ENCODE measurements at places on chromosomes 13 and 19.

GRCh38 chr19:50537769-50538230, 24.1 kb upstream of the ASPDH start:
- H3K4me3 ChIP-seq: no peak overlapping the region
- H3K27me3 ChIP-seq: no peaks in the 10 kb centered on the region
- H3K4me1 ChIP-seq: no peaks in the 10 kb centered on the region
- no peak overlapping the region for H3K27ac ChIP-seq
- DNase-seq: no peak

- no peaks in the 10 kb centered on the region for H3K27me3 ChIP-seq
- H3K4me1 ChIP-seq: no peaks in the 10 kb centered on the region
- no peak for DNase-seq
- no peaks in the 10 kb centered on the region for H3K36me3 ChIP-seq
Measured at GRCh38 chr13:40484101-40484800, 182.2 kb downstream of the FOXO1 start.

DNA sequence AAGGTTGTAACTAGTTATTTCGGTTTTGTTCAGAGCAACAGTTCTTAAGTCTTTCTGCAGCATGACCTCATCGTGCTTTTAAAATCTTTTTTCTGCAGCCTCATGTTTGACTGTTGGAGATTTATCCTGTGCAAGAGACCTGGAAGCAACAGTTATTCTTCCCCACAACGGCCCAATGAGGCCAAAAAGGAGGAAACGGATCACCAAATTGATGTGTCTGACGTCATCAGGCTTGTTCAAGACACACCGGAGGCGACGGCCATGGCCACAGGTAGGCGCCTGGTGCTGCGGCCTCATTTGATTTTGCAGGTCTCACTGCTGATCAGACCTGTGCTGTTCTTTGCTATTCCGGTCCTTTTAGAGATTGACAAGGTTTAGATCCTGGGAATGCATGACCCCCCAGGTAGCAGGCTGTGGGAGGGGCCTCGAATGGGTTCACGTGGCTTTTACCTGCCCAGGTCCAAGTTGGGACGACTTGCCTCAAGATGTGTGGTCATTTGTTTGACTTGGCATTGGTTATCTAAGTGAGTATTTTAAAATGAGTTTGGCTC, 66.8 kb upstream of the MCF2L start:
- no peak overlapping the region for H3K4me3 ChIP-seq
- no peaks in the 10 kb centered on the region for H3K36me3 ChIP-seq
- DNase-seq: no peak

DNA sequence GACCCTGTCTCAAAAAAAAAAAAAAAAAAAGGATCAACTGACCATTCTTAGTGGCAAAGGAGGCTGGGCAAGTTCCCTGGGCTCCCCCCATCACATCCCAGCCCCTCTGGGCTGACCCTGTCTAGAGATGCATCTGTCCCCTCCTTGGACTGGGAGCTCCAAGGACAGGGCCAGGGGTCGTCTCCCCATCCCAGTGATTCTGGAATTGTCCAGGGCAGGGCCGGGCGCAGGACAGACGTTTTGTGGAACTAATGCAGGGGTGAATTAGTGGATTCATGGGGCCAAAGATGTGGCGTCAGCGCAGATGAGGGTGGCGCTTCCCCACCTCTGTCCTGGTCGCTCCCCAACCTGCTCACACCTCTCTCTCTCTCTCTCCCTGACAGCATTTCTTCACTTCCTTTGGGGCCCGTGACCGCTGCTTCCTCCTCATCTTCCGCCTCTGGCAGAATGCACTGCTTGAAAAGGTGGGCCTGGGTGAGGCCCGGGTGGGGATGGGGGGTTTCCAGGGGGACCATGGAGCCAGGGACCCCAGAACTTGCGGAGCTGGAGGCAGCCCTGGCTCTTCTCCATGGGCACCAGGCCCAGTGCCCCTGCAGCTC, 11.1 kb downstream of the GRAMD1A start:
- H3K27ac ChIP-seq: no peak overlapping the region
- peaks cover 40% of the 10 kb centered on the region for H3K36me3 ChIP-seq
- H3K4me1 ChIP-seq: peaks cover 12% of the 10 kb centered on the region
- DNase-seq: no peak

Data from thoracic aorta (tissue), 2 donors.